Lower lobe of right lung (tissue), 2 donors: ENCODE measurements at places on chromosomes 5 and 9. TPM values are rescaled to one million over a fixed set of nuclear protein-coding genes. Genes with fewer than 3 reads are reported as not detected.
A peak's percentile ranks its signal among the peaks of the same experiment; 100 is the strongest.

DNA sequence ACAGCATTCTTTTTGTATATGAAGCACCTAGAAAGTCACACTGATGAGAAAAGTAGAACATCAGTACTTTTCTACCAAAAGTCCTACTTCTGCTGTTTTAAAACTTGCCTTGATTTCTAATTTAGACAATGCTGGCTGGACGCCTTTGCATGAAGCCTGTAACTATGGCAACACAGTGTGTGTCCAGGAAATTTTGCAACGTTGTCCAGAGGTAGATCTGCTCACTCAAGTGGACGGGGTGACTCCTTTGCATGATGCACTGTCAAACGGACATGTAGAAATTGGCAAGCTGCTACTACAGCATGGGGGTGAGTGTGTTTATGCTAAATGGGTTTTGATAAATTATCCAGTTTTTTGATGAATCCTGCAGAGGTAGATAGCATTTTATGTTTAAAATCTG, 73.5 kb downstream of the SLF1 start:
- H3K36me3 ChIP-seq, result peaks cover 26% of the 10 kb centered on the region
- no peak overlapping the region for H3K4me3 ChIP-seq
- H3K27me3 ChIP-seq, result no peaks in the 10 kb centered on the region
- DNase-seq, result no peak

The OLFML2A gene
- total RNA-seq, result 22.3 TPM

- DNase-seq, result no peak
- no peak overlapping the region for H3K4me3 ChIP-seq
- no peaks in the 10 kb centered on the region for H3K27me3 ChIP-seq
- H3K36me3 ChIP-seq, result peaks cover 6% of the 10 kb centered on the region
- no peak overlapping the region for H3K27ac ChIP-seq
These were observed 17.2 kb downstream of the FBXW11 start for GRCh38 chr5:171989276-171989675.

DNA sequence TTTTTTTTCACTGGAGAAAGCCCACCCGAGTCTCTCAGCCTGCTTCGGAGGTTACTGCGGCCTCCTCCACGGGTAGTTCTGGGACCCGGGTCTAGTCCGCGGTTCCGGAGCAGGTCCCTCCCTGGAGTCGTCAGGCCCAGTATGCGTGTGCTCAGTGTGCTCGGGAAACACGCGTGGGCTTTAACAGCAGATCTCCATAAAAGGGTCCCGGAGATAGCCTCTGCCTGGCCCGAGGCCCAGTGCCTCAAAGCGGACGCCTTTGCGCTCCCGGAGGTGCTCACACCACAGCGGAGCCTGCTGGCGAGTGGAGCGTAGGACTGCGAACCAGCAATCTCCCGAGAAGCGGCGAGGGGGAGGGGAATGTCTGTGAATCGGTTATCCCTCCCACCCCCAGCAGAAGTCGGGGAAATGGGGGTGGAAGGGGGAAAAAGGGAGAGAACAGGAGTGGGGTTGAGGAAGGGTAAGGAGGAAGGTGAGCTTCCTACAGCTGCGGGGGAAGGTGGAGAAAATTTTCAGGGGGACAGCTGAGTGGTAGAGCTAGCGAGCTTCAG, 28.7 kb downstream of the CDKN2A start:
- H3K27ac ChIP-seq, result no peak overlapping the region
- no peaks in the 10 kb centered on the region for H3K36me3 ChIP-seq
- peaks cover 79% of the 10 kb centered on the region for H3K27me3 ChIP-seq
- H3K4me3 ChIP-seq, result peak overlapping the region; percentile 43
- no peak for DNase-seq
- H3K4me1 ChIP-seq, result peaks cover 21% of the 10 kb centered on the region

DNA sequence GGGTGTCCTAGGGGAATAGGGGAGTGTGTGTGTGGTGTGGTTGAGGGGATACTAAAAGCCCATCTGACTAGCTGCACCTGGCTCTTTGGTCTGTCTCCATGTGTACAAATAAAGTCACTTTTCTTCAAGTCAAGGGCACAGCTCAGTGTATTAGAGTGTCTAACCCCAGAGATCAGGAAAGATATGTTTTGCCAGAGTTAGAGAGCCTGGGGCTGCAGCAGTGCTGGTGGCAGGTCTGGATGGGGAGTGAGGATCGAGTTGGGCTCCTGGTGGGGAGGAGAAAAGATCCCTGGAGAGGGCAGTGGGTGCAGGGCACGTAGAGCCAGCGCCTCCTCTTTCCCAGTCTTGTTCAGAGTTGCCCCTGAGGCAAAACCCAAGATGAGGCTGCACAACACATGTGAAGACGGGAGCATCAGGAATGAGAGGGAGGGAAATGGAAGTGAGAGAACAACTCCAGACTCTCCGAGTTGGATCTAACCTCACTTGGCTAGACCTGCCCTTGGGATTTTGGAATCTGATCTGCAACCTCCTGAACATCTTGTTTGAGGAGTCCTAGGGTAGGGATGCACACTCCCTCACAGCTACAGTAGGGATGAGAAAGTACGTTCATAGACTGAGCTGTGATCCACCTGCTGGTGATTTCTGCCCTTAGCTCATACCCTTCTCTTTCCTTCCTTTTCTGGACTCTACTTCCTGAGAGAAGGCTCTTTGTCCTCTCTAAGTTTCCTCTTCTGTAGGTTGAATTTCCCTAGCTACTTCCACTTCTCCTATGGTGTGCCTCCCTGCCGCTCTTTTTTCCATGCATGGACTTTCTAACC, 309.9 kb downstream of the ZSWIM6 start:
- H3K4me3 ChIP-seq, result no peak overlapping the region
- no peak for DNase-seq
- H3K4me1 ChIP-seq, result no peaks in the 10 kb centered on the region
- H3K36me3 ChIP-seq, result no peaks in the 10 kb centered on the region

The TEX48 gene
- total RNA-seq, result not detected

The LIFR gene
- total RNA-seq, result 110 TPM

The LCN9 gene
- total RNA-seq, result not detected

GRCh38 chr9:126290871-126291270, 35.8 kb upstream of the MVB12B start:
- H3K36me3 ChIP-seq, result no peaks in the 10 kb centered on the region
- H3K27me3 ChIP-seq, result peaks cover 4% of the 10 kb centered on the region
- DNase-seq, result no peak
- no peak overlapping the region for H3K4me3 ChIP-seq

The PCDHA1 gene
- not detected for total RNA-seq

DNA sequence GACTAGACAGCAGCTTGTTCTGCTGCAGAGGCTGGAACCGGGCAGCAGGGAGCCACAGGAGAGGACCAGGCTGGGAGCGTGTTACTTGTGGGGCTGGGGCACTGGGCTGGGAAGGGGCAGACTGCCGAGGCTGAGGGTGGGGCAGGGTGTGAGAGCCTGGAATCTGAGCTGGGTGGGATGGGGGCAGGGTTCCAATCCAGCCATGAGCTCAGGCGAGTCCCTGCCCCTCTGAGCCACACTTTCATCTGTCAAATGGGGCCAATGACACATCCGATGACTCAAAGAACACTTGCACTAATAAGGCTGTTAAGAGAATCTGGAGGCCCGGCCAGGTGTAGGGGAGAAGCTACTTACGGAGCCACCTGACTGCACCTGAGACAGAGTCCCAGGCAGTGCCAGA, 18.7 kb upstream of the WDR38 start:
- H3K36me3 ChIP-seq, result no peaks in the 10 kb centered on the region
- no peaks in the 10 kb centered on the region for H3K27me3 ChIP-seq
- no peak overlapping the region for H3K27ac ChIP-seq
- no peak for DNase-seq
- no peak overlapping the region for H3K4me3 ChIP-seq
- H3K4me1 ChIP-seq, result peaks cover 35% of the 10 kb centered on the region

DNA sequence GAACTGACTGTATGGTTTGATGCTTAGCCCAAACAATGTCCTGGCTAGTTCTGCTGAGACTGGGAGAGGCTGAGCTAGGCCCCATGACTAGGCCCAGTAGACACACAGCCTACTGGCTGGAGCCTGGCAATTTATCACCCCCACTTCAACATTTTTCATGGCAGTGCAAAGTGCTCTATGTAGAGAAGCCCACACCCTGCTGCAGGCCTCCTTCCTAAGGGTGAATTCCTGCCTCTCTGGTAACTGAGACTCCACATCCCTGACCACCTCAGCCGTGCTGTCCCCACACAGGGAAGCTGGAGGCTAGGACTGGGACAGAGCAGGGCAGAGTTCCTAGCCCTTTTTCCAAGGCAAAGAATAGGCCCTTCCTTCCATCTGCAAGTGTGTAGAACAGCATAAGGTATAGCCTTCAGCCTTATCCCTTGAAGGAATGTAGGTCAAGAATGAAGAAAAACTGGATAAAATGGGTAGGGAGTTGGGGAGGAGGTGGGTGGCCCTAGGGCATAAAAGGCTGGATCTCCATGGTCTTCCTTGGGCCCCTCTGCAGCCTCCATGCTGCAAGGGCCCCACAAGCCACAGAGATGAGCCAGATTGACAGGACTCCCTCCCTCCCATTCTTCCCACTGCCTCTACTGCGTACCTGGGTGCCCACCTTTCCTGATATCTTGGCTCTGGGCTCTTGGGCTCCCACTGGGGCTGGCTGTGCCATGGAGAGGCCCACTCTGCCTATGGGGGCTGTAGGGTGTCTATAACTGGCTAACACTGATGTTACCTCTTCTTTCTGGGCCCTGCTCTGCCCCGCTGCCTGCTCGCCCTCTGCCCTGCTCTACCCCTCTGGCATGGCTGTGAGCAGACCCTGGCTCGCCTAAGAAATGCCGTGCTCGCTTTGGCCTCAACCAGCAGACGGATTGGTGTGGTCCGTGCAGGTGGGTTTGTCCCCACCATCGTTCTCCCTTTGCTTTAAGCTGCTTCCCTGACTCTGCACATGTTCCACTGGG, 29.8 kb downstream of the TCF7 start:
- peaks cover 33% of the 10 kb centered on the region for H3K4me1 ChIP-seq
- H3K4me3 ChIP-seq, result no peak overlapping the region
- DNase-seq, result no peak
- H3K27me3 ChIP-seq, result no peaks in the 10 kb centered on the region

DNA sequence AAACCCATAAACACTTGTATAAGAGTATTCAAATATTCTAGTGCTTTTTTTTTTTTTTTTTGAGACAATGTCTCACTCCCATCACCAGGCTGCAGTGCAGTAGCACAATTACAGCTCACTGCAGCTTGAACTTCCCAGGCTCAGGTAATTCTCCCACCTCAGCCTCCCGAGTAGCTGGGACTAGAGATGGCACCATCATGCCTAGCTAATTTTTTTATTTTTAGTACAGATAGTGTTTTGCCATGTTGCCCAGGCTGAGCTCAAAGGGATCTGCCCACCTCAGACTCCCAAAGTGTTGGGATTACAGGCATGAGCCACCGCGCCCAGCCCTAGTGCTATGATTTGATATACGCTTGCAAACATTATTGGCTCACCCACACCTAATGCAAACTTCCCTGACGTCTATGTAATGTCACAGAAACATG, 11.8 kb downstream of the IL6ST start:
- peaks cover 76% of the 10 kb centered on the region for H3K4me1 ChIP-seq
- H3K4me3 ChIP-seq, result no peak overlapping the region

GRCh38 chr5:36670548-36670947, 64.1 kb downstream of the SLC1A3 start:
- no peak overlapping the region for H3K4me3 ChIP-seq
- H3K27ac ChIP-seq, result no peak overlapping the region
- no peak for DNase-seq
- no peaks in the 10 kb centered on the region for H3K4me1 ChIP-seq
- no peaks in the 10 kb centered on the region for H3K36me3 ChIP-seq

DNA sequence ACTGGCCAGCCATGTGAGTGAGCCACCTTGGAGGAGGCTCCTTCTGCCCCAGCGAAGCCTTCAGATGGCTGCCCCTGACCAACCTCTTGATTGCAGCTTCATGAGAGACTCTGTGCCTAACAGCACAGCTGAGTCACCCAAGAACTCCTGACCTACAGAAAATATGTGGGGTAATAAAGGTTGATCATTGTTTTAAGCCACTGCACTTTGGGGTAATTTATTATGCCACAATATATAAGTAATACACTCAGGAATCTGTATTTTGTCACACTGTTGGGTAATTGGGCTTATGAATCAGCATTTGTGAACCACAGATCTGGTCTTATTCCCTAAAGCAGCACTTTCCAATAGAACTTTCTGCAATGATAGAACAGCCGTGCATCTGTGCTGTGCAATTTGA, 24.4 kb upstream of the VDAC1 start:
- H3K4me1 ChIP-seq, result no peaks in the 10 kb centered on the region
- DNase-seq, result no peak
- no peak overlapping the region for H3K27ac ChIP-seq
- no peak overlapping the region for H3K4me3 ChIP-seq

- H3K36me3 ChIP-seq, result no peaks in the 10 kb centered on the region
- peaks cover 22% of the 10 kb centered on the region for H3K4me1 ChIP-seq
- DNase-seq, result no peak
- no peak overlapping the region for H3K4me3 ChIP-seq
- H3K27ac ChIP-seq, result peak overlapping the region; percentile 70
These were observed 97.7 kb downstream of the FNBP1 start for GRCh38 chr9:129945314-129945713.

The TMEM215 gene
- 0.09 TPM for total RNA-seq

The SHC3 gene
- total RNA-seq, result 13.2 TPM

GRCh38 chr9:37539634-37540033, 36.5 kb downstream of the FBXO10 start:
- no peak overlapping the region for H3K27ac ChIP-seq
- no peak for DNase-seq
- no peaks in the 10 kb centered on the region for H3K27me3 ChIP-seq

DNA sequence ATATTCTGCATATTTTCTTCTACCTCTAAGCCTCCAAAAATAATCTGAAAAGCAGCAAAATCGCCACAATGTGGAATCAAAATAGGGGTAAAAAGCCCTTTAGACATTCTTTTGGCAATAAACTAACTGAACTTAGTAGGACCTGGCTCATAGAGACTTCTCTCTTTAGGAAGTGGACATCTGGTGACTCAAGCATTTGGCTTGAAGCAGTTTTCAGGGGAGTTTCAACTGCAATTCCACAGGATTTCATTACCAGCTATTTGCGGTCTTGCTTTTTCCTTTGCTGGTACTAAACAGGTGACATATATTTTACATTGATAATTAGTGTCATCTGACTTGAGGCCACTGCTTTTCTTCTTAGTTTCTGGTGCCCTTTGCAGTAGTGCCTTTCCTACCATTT, 173.2 kb upstream of the FBN2 start:
- no peaks in the 10 kb centered on the region for H3K36me3 ChIP-seq
- no peaks in the 10 kb centered on the region for H3K4me1 ChIP-seq
- no peak for DNase-seq
- no peak overlapping the region for H3K27ac ChIP-seq
- H3K4me3 ChIP-seq, result no peak overlapping the region
- no peaks in the 10 kb centered on the region for H3K27me3 ChIP-seq

- no peak overlapping the region for H3K4me3 ChIP-seq
- H3K36me3 ChIP-seq, result no peaks in the 10 kb centered on the region
- DNase-seq, result no peak
- H3K4me1 ChIP-seq, result no peaks in the 10 kb centered on the region
- H3K27ac ChIP-seq, result no peak overlapping the region
These were observed 15.2 kb downstream of the OR1B1 start for GRCh38 chr9:122642226-122642625.

The PFN3 gene
- total RNA-seq, result not detected
